ENCODE measurements at places on chromosomes 12 and 14.

GRCh38 chr12:57730336-57731067 is 8.0 kb downstream of the AGAP2 start:
- no peak for DNase-seq

GRCh38 chr14:48373981-48374380 is 698.6 kb upstream of the MDGA2 start:
- DNase-seq: no peak

DNA sequence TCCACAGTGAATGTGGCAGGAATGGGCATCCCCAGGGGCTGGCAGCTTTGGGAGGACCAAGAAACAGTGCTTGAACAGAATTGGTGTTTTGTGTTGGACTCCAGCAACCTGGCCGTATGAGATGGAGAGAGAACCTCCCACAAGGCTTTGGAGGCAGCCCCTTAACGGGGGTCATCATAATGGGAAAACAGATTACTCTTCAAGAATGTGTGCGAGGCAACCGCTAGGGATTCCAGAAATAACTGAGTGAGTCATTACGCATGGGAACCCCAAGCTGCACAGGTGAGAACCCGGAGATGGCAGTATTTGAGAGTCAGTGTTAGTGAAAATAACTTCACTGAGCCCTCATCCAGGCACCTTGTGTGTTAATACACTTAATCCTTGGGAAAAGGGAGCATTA is 567.8 kb upstream of the TBX3 start:
- DNase-seq: no peak

- DNase-seq: no peak
Observed at GRCh38 chr14:35878272-35879150, 52.4 kb downstream of the BRMS1L start.

GRCh38 chr14:99272899-99273765 is 1.1 kb upstream of the BCL11B start:
- no peak for DNase-seq

GRCh38 chr12:95611676-95612309 is 60.5 kb upstream of the USP44 start:
- DNase-seq: no peak

- DNase-seq: peak; percentile 83
Observed at GRCh38 chr12:96193725-96194575, at the start of gene ELK3. Gene ELK3 (plus strand): TSS chr12:96194375.

DNA sequence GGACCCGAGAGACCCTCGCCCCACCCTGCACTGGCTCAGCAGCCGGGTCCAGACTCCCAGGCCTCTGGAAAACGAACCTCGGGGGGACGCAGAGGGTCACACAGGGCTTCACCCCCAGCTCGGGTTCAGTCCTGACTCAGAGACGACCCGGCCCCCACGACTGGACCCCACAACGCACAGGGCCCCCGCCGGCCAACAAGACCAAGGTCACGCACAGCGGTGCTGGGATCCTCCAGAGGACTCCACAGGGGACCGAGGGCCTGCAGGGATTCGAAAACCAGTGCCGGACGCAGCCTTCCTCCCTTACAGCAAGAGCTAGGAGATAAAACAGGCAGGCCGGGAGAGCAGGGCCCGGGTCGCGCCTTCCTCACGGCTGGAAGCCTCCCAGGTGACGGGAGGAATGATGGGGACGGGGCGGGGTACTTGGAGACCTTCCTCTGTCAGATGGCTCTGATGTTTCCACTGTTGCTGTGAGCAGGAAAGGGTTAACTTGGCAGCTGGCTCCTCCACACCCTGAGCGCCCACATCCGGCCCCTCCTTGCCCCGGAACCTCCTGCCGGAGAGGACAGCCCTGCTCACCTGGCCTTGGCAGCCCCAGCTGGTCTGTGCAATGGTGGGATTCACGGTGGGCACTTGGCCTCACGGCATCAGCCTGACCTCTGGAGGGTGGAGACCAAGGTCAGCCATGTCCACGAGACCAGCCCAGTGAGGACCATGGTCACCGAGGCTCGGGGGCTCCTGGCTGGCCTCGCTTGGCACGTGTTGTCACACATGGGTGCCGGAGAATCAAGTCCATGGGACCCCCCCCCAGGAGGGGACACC is 46.2 kb downstream of the GALNT9 start:
- DNase-seq: no peak

DNA sequence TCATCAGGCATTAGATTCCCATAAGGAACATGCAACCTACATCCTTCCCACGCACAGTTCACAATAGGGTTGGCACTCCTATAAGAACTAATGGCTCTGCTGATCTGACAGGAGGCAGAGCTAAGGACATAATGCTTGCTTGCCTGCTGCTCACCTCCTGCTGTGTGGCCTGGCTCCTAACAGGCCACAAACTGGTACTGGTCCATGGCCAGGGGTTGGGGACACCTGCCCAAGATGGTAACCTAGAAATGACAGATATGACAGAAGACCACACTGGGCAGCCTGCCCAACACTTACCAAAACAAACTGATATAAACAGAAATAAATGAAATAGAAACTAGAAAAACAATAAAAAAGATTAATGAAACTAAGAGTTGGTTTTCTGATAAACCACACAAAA is 325.6 kb downstream of the SEC23A start:
- DNase-seq: no peak

GRCh38 chr14:27553790-27554189 is 956.0 kb upstream of the NOVA1 start:
- DNase-seq: no peak

GRCh38 chr12:45599196-45599595 is 130.3 kb upstream of the ARID2 start:
- DNase-seq: no peak

GRCh38 chr14:100832311-100832960 is 6.5 kb downstream of the MEG3 start:
- DNase-seq: no peak

- DNase-seq: no peak
Observed at GRCh38 chr12:127830065-127830460, 436.9 kb upstream of the TMEM132C start.

DNA sequence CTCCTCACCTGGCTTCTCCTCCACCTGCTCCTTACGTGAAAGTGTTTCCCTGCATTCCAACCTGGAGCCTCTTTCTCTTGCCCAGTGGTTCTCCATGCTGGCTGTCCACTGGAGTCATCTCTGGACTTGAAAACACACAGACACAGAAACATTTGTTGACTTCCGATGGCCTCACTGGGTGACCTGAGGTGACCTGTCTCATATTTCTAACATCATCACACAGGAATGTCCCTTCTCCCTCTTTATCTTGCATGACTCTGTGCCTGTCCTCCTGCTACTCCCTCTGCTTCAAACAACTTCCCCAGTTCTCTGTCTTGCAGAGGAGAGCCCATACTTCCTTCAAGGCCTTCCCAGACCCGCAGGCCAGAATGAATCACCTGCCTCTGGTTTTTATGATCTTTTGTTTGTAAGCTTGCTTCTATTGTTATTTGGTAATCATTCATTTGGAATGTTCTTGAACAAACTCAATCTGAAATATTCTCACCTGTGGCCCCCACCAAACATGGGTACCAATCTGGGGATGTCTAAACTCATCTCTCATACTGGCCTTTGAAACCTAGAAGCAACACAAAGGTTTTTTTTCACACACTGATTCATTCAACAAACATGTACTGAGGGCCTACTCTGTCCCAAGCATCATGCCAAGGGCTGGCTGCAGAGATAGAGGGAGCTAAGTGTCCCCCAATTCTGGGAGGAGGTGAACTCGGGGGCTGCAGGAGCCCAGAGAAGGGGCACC is 9.7 kb upstream of the RIN3 start:
- no peak for DNase-seq

- DNase-seq: no peak
Observed at GRCh38 chr14:38039496-38039895, 168.2 kb upstream of the SSTR1 start.

GRCh38 chr12:74801625-74802024 is 264.0 kb downstream of the ATXN7L3B start:
- DNase-seq: no peak

DNA sequence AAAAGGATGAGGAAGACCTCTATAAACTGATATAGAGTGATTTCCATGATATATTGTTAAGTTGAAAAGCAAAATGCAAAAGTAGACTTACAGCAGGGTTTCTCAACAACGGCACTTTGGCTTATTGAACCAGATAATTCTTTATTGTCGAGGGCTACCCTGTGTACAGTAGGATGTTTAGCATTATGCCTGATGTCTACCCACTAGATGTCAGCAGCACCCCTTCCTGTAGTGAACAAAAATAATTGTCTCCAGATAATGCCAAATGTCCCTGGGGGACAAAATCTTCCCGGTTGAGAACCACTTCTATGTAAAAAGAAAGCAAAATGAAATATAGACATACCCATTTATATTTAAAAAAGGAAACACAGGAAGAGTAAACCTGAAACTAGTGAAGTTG is 32.4 kb downstream of the ABCD2 start:
- no peak for DNase-seq

DNA sequence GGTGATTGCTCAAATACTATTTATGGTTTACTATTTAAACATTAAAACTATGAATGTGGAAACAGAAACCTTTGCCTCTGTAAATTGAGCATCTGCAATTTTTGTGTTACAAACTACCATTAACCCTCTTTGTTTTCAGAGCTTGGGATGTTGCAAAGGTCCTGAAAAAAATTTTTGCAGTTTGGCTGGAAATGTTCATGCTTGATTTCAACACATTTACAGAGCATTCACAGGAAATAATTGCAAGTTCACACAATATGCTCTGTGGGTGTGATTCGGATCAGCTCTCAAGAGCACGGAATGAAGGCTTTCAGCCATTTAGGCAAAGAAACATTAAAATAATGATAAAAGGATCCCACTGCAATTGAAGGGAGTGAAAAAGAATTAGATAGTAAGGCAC is 232.9 kb downstream of the ATP23 start:
- no peak for DNase-seq

- no peak for DNase-seq
Observed at GRCh38 chr14:49966971-49967630, 74.2 kb downstream of the ARF6 start.

DNA sequence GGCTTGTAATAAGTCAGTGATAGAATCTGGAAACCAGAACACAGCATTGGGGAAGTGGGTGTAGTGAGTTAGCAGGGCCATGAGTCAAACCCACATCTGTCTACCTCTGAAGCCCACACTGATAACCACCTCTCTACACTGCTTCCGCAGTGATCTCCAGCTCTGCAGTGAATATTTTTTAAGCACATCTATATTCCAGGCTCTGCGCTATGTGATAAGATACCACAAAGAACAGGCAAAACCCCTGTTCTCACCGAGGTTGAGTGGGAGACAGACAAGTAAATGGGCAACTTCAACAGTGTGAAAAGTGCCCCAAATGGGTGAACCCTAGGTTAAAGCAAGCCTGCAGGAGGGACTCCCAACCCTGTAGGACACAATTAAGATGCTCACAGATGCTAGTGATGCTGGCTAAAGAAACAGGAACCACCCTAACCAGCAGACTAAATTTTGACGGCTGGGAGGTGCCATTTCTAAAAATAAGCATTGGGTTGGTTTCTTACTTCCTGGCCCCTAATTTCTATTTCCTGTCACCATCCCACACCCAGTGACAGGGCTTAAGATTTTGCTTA is 375.0 kb downstream of the DPF3 start:
- no peak for DNase-seq

DNA sequence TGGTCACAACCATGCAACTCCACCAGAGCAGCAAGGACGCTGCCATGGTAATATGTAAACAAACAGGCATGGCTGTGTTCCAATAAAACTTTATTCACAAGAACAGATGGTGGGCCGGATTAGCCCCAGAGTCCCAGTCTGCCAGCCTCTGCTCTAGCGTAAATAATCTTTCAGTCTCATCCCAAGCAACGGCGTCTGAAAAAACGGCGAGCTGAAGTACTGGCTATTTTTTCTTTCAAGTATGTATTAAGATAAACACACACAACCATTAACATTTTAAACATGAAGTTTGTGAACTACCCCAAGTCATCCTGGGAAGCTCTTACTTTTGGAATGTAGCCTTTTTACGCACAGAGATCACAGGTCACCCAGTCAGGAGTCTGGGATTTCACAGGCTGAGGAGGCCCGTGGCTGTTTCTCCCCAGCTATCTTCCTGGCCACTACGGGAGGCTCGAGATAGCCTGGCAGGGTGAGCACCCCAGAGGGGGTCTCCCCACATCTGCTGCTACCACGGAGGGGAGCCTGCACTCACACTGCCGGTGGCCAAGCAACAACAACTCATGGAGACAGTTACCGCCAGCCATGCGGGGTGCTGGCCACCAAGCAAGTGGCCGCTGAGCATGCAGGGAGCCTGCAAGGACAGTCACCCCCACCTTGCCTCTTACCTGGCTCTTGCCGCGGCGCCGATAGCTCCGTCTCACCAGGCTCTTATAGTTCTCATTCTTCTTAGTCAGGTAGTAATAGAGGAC is 124.6 kb downstream of the RFLNA start:
- no peak for DNase-seq

- no peak for DNase-seq
Observed at GRCh38 chr12:54349679-54350078, 14.6 kb downstream of the GPR84 start.

DNA sequence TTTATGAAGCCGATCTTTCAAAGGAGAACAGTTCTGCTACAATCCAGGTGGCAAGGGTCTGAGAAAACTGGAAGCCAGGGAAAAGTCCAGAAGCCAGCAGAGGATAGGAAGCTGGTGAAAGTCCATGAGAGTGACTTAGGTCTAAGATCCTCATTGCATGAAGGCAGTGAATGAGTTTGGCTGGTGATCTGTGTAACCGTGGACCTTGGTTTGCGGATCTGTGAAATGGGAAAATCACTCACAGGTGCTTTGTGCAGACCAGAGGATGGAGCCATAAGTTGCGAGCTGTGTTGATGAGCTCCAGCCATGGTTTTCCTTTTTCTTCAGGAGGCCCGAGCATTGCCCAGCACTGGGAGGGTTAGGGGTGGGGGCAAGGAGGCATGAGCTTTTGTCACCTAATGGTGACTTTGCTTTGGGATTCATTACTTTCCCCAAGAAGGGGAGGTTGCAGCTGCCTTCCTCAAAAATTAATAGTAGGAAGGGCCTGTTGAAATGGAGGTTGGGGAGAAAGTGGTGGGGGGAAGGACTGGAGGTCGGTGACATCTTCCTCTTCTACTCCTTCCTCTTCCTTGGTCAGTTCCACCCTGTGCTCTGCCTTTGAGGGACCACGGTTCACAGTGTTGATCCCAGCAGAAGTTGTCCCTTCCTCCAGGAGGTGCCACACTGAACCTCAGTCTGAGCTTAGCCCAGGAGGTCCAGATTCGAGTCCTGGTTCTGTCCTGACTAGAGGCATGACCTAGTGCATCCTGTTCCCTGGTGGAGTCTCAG is 20.3 kb upstream of the SERPINA6 start:
- no peak for DNase-seq
